Epithelial cell of prostate (primary cell): ENCODE measurements at places on chromosomes 11 and 22.

- DNase-seq, result peak; percentile 31
These were observed 4.6 kb downstream of the TMEM9B start for GRCh38 chr11:8959546-8960166.

DNA sequence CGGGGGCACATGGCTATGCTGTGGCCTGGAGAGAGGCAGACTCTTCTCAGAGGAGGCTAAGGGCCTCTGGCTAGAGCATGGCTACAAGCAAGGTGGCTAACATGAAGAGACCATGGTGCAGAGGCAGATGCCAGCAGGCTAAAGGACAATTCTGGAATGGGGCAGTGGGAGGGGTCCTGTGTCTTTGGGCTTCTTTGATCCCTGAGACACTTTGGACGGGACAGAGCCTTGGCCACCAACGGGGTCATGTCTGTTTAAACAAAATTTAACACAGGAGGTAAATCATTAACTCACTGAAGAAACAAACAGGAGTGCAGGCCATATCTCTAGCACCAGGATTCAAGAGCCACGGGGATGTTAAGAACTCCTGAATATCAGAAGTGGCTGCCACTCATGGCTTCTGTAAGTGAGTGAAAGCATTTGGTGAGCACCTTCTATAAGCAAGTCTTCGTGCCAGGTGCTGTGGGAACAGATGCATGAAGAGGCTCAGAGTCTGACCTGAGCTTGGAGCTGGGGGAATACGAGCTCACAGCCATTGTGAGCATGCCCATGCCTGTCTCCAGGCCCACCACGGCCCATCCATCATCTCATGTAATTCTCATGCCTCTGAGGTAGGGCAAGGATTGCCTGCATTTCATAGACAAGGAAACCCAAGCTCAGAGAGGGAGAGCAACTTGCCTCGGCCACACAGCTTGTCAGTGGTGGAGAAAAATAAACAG, 18.3 kb upstream of the ZNRF3 start:
- DNase-seq, result no peak

- no peak for DNase-seq
These were observed 112.6 kb downstream of the TBC1D22A start for GRCh38 chr22:46875089-46875488.

DNA sequence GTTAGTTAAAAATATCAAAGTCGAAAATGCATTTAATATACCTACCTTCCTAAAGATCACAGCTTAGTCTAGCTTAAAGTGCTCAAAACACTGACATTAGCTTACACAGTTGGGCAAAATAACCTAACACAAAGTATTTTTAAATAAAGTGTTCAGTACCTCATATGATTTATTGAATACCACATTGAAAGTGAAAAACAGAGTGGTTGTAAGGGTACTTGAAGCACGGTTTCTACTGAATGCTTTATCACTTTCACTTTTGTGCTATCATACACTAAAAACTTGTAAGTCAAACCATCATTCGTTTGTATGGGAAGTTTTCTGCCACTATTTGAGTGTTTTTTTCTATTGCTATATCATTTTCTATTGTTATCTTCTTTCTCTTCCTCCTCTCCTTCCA, 36.6 kb downstream of the ZBTB44 start:
- DNase-seq, result no peak

- DNase-seq, result no peak
These were observed 10.4 kb downstream of the ADORA2A start for GRCh38 chr22:24437741-24438328.

DNA sequence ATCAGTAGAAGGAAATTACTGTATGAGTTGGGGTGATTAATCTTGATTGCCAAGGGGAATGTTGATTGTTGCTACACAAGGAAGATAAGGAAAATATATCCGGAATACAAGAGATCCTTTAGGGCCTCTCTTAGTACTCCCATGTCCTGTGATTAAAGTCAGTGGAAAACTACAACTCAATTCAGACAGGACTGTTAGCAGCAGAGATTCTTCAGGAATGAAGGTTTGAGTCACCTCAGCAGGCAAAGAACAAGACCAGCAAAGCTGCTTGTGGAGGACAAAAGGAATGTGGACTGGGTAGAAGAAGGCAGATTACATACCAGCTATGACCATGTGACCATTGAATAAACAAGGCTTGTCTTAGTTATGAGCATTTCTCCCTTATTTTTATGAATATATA, 478.2 kb downstream of the BUD13 start:
- DNase-seq, result peak; percentile 58

DNA sequence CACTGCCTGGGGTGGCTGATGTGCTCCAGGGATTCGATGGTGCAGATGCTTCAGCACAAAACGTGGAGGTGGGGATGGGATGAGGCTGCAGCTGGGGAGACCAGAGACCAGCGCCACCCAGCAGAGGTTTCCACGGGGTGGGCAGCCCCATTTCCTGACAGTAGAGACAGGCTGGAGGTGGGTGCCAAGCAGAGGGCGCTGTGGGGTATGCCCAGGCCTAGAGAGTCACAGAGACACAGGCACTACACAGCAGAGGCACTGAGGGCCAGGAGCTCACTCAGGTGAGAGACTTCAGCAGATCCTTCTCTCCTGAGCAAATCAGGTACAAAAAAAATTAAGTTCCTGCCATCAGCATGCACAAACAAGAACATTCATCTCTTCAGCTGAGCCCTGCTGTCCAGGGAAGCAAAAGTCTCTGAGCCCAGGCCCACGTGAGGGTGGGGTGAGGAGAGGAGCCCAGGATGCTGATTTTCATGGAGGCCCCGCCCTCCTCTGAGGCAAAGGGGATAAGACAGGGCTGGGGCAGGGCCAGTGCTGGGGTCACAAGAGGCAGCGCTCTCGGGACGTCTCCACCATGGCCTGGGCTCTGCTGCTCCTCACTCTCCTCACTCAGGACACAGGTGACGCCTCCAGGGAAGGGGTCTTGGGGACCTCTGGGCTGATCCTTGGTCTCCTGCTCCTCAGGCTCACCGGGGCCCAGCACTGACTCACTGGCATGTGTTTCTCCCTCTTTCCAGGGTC, 53.1 kb downstream of the GGTLC2 start:
- no peak for DNase-seq

DNA sequence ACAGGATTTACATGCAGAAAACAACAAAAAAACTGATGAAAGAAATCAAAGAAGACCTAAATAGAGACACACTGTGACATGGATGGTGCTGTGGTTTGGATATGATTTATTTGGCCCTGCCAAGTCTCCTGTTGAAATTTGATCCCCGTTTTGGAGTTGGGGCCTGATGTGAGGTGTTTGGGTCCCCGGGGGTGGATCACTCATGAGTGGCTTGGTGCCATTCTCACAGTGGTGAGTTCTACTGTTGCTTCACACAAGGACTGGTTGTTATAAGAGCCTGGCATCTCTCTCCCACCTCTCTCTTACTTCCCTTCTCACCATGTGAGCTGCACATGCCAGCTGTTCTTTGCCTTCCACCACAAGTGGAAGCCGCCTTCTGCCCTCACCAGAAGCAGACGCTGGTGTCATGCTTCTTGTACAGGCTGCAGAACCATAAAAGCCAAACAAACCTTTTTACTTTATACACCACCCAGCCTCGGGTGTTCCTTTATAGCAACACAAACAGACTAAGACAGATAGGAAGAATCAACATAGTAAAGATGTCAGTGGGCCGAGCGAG, 7.8 kb upstream of the RTL6 start:
- DNase-seq, result no peak

DNA sequence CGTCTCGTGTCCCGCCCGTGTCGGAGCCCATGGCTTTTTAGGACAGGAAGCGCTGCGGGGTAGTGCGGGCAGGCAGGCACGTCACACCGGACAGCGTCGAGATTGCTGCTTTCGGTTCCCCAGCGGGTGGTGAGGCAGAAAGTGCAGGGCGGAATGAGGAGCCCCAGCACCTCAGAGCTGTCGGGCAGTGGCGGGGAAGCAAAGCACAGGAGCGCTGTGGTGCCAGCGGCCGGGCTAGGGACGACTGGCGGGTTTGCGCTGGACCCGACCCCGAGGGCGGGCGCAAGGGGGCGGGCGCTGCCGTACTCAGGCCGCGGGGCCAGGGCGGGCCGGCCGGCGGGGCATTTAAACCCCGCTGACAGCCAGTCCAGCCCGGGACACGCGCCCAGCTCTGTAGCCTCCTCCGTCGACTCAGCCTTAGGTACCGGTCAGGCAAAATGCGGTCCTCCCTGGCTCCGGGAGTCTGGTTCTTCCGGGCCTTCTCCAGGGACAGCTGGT, at the start of gene SLC37A2:
SLC37A2 (plus strand) TSS at position 375 of the 498 bp plus-strand sequence; CDS start at position 438, 63 bp downstream.
- DNase-seq, result no peak

DNA sequence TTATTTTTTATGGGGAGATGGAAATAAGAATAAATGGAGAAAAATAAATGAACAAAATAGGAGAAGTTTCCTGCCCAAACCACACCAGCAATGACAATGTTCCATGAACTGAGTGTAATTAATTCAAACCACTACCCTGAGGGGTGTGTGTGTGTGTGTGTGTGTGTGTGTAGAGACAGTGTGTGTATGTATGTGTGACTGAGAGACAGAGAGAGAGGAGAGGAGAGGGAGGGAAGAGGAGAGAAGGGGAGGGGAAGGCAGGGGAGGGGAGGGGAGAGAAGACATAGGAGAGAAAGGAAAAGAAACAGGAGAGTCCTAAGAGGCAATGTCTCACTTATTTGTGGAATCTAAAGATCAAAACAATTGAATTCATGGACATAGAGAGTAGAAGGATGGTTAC, 65.0 kb upstream of the POU2AF1 start:
- no peak for DNase-seq
